ENCODE measurements at places on chromosomes 4 and X.

GRCh38 chr4:113674251-113674650 lies 87.3 kb downstream of the CAMK2D start:
- DNase-seq, result no peak

- DNase-seq, result no peak
Observed at GRCh38 chrX:6223516-6223915, 5.2 kb downstream of the NLGN4X start.

DNA sequence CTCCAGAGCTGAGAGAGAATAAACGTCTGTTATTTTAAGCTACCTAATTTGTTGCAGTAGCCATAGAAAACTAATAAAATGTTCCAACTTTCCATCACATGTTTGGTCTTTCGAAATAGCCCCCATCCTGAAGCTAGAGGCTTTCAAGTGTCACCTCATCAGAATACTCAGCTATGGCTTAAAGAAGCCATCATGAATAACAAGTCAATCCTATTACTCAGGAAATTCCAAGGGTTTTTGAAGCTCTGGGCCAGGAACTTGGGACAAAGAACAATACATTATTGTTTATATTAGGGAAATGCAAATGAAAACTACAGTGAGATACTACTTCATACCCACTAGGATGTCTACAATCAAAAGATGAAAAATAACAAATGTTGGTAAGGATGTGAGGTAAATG lies 42.2 kb downstream of the TBCK start:
- DNase-seq, result no peak

- no peak for DNase-seq
Observed at GRCh38 chr4:155450676-155451075, 73.9 kb upstream of the MAP9 start.
